ENCODE measurements at places on chromosomes 2 and 18.
A peak's percentile ranks its signal among the peaks of the same experiment; 100 is the strongest.

- no peak for DNase-seq
These were observed 180.4 kb downstream of the INO80D start for GRCh38 chr2:205905576-205905975.

- no peak for DNase-seq
These were observed 40.5 kb downstream of the CYP20A1 start for GRCh38 chr2:203279288-203279687.

DNA sequence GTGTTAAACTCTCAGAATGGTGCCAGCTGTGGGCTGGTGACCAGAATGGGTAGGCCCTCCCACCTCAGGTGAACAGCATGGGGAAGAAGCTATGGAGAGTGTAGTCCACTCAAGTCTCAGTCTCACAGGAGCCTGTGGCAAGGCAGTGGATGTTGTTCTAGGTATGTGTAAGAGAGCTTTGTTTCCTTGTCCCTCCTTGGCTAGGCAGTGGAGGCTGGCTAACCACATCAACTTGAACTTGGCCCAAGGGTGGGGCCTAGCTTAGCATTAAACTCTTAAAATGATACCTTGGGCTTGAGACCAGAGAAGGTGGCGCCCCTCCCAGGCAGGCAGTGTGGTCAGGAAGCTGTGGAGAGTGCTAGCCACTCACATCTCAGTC lies 53.2 kb upstream of the SLC4A10 start:
- DNase-seq, result no peak

DNA sequence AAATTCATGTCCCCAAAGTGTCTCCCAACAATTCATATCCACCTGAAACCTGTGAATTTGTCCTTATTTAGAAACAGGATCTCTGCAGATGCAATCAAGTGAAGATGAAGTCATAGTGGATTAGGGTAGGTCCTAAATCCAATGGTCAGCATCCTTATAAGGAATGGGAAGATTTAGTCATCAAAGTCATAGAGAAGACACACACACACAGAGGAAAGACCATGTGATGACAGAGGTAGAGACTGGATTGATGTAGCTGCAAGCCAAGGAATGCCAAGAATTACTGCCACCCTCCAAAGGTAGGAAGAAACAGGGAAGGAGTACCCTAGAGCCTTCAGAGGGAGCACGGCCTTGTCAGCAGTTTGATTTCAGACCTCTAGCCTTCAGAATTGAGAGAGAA lies 17.7 kb downstream of the ADD2 start:
- no peak for DNase-seq

- no peak for DNase-seq
These were observed 102.0 kb upstream of the TMEM200C start for GRCh38 chr18:5997361-5997760.

GRCh38 chr18:23036660-23037201 lies 98.6 kb upstream of the CABLES1 start:
- no peak for DNase-seq

DNA sequence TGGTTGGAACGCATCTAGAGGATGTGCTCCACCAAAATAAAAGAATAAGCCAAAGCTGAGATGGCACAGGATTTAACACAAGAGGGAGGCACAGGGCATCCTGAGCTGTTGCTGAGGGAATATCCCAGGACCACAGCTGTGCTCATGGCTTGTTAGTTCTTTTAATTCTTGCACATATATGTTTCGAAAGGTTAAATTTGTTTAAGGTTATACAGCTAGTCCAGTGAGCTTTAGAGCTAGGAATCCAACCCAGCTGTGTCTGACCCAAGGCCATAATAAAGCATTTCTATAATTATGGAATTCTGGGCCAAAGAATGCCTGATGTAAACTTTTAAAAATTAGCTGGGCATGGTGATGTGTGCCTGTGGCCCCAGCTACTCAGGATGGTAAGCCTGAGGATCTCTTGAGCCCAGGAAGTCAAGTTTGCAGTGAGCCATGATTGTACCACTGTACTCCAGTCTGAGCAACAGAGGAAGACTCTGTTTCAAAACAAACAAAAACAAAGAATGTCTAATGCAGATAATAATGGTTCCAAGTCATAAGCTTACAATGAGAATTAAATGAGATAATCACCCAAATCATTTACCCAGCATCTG lies 66.4 kb upstream of the CCBE1 start:
- no peak for DNase-seq

- no peak for DNase-seq
These were observed 9.1 kb downstream of the ASAP2 start for GRCh38 chr2:9215680-9216079.

GRCh38 chr2:160440888-160441287 lies 52.7 kb downstream of the RBMS1 start:
- DNase-seq, result no peak

GRCh38 chr2:147610496-147611040 lies 234.3 kb upstream of the ACVR2A start:
- no peak for DNase-seq

- no peak for DNase-seq
These were observed 82.0 kb downstream of the GPD2 start for GRCh38 chr2:156518138-156518537.

DNA sequence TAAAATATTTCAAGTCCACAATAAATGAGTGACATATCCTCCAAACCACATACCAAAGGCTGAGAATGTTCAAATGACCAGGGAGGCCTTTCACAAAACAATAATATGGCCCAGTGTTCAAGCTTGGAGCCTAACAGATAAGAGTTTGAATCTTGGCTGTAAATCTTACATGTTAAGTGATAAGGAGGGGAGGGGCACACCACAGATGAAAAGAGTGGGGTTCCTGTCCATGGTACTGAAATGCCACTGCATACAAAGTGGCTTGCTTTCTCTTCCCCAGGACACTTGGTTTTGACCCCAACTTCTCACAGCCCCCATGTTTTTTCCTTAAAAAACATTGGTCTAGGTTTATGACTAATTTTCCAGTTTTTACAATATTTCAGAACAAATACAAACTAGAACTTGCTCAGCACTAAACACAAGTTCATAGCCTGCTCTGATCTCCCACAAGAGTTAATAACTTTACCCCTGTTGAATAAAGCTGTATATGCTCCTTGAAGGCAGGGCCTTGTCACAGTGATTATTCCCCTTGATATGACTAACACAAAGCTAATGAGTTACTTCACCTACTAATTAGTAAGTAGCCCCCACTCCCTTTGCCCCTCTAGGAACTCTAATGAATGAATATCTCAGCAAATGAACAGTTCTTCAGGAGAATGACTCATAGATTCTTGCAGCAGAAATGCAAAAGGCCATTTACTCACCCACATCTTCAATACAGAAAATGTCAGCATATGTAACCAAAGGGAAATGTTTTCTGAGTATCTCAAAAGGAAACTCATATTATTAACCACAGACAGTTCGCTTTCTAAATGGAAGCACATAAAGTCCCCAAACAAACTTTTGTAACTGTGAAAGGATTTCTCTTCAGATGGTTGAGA lies 142.2 kb downstream of the SATB2 start:
- DNase-seq, result no peak

DNA sequence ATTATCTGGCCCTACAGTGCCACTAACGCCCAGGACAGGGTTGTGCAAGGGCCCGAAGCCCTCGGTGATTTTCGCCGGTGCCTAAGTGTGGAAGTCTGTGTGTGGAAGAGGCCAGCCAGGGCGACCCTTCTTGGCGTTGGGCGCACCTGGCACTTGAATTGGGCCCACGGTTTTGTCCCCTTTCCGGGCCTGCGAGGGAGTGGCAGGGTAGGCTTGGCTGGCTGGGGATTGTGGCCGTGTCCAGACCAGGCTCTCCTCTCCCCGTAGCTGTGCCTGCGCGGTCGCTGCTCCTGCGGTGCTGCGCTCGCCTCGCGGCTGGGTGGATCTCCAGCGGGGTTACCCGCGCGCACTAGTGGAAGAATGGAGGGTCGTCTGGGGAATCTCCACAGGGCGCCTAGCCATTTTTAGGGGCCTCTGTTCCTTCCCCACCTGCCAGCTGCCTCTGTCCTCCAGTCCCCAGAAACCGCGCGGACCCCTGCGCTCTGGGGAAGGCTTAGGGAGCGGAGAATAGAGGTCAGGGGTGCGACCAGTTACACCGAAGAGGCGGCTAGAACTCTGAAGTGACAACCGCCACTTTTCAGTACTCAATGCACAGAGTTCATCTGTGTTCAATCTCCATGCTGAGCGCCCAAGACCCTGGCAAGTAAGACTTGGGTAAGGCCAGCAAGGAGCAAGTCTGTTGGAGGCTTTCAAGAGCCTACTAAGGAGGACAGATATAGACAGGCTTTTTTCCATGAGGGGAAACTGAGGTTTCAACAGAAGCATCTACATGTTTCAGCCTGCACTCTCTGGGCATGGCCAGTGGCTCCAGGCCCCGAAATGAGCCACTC lies 16.0 kb downstream of the EVX2 start:
- DNase-seq, result no peak

DNA sequence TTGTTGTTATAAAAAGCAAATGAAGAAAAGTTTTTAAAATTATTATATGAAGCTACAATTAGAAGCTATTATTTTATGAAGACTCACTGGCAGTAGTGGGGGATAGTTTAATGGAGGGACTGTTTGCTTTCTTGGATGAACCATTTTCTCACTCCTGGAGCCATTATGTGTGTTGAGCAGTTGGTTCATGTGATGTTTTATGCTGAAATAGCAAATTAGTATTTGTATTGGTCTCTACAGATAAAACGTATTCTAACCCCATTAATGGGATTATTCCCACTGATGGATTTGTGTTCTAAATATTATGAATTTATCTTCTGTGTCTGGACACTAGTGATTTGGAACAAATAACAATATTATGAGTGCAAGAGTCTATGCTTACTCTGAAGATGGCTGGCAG lies 507.5 kb upstream of the FSHR start:
- DNase-seq, result no peak

GRCh38 chr2:170101789-170102188 lies 76.2 kb upstream of the MYO3B start:
- DNase-seq, result no peak

GRCh38 chr2:231626449-231626848 lies 33.8 kb downstream of the TEX44 start:
- no peak for DNase-seq

DNA sequence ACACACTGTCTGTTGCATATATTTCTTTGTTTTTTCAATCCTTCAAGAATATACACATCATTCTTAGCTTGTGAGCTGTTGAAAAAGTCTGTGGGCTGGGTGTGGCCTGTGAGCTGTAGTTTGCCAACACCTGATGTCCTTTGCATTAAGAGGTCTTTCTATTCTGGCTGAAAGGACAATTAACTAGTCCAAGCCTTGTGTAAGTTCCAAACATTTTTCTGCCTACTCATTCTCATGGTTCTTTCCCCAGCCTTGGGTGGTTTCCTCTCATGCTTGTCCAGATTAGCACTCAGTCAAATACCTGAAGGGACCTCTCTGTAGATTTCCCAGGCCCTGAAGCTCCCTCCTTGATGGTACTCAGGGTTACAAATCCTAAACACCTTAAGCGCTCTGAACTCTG lies 57.8 kb upstream of the NABP1 start:
- DNase-seq, result no peak

GRCh38 chr2:104860451-104860790 lies 6.5 kb downstream of the POU3F3 start:
- DNase-seq, result no peak

DNA sequence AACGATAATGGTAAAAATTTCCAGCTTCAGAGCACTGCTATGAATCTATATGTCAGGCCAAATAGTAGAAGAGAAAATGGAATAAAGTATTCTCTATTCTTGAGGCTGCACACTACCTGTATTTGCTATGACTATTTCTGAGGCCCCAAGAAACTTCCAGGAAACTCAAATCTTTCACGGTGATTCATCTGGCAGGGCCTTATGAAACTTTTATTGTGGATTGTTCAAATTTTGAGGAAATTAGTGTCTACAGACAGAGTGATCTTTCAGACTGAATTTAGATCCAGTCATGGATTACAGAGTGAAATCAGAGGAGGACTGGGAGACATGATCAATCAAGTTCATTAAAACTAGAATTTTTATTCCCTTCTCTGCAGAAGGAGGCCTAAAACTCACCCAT lies 4.1 kb upstream of the VSNL1 start:
- DNase-seq, result no peak

- DNase-seq, result peak; percentile 73
These were observed 1.2 kb downstream of the DLX1 start for GRCh38 chr2:172086241-172087206.

DNA sequence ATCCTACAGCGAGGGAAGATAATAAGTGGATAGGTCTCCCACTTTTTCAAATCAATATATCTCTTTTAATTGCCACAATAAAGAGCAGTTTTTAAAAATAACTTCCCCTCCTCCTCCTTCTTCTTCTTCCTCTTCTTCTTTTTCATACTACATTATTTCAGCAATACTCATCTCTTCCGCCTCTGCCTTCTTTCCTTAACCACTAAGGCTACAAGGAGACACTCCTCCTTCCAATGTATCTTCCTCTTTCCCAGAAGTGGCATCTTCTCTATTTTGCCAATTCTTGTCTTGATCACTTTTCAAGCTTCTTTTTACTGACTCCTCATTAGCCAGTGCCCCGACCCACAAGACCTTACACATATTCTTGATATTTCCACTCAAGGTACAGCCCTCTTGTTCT lies 546.6 kb upstream of the CHAC2 start:
- DNase-seq, result no peak

- peak; percentile 76 for DNase-seq
These were observed 54.0 kb upstream of the SPATS2L start for GRCh38 chr2:200252265-200253067.

DNA sequence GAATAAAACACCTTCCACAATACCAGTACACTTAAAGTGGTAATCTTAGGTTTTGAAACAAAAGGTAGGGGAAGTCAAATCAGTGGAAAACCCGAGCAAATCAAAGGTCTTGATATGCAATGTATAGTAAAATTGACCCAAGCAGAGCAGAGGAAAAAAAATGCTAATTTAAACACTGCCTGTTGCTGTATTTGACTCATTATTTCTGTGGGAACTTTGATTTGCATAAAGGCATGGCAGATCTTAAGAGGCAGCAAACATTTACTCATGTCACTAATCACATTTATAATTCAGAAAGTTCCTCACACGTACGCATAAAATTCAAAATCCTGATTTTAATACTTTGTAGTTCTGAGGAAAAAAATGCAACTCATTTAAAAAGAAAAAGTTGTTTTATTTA lies 64.4 kb downstream of the IKZF2 start:
- no peak for DNase-seq

- DNase-seq, result no peak
These were observed 2.0 kb downstream of the INO80C start for GRCh38 chr18:35495536-35496314.

DNA sequence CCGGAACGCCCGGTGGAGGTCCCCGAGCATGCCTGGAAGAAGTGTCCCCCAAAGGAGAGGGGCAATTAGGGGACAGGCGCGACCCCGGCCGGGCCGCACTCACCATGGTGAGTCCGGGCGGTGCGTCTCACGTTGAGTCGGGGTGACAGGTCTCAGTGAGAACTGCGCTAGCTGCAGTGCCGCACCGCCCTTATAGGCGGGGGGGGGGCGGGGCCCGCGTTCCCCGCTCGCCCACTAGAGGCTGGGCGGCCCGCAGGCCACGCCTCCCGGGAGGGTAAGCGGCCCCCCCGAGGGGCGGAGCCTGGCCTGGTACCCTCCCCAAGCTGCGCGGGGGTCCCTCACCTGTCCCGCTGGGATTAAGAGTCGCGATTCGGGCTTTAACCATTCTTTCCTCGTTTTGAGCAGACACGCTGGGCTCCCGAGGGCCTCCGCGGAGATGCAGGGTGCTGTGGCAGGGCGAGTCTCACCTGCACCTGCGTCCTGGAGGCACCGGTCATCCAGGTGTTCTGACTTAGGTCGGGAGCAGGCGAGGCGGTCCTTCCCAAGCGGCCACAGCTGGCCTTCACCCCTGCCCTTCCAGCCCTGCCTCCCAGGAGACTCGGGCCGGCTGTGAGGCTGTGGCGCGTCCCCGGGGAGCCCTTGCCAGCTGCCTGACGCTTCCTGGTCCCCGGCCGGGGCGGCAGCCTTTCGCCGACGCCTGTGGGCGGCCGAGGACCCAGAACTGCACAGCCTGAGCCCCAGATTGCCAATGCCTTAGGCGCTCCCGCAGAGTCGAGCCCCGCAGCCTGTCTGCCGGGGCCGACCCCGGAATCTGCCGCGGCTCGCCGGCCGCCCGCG lies at the start of gene TUBA4A:
TUBA4A (minus strand) TSS at position 166 of the 837 bp plus-strand sequence; CDS start at position 106, 60 bp downstream.
- DNase-seq, result peak; percentile 97
